GM23338 (cell line): ENCODE measurements at places on chromosomes 1 and 21. TPM values are rescaled to one million over a fixed set of nuclear protein-coding genes. Genes with fewer than 3 reads are reported as not detected.

DNA sequence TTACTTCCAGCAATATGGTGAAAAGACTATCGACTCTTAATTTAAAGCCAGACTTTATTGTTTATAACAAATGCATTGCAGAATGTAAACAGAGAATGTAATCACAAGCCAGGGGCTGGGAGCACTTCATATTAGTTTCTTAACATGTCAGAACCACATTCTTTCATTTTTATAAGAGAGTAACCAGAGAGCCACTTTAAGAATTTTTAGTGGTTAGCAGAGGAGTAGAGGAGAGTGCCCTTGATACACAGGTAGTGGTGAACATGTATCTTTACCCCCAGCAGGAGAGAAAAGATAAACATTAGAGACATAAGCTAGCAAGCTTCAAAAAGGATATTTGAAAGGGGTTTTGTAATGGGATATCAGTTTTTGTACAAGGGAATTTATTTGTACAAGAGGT is 11.1 kb downstream of the AMY2B start:
- no peaks in the 10 kb centered on the region for H3K36me3 ChIP-seq
- H3K27ac ChIP-seq, result no peak overlapping the region
- H3K27me3 ChIP-seq, result no peaks in the 10 kb centered on the region
- DNase-seq, result no peak
- no peak overlapping the region for H3K4me3 ChIP-seq

- no peaks in the 10 kb centered on the region for H3K36me3 ChIP-seq
- H3K4me3 ChIP-seq, result no peak overlapping the region
- no peak for DNase-seq
These were observed 54.2 kb downstream of the FBXO2 start for GRCh38 chr1:11599891-11600576.

DNA sequence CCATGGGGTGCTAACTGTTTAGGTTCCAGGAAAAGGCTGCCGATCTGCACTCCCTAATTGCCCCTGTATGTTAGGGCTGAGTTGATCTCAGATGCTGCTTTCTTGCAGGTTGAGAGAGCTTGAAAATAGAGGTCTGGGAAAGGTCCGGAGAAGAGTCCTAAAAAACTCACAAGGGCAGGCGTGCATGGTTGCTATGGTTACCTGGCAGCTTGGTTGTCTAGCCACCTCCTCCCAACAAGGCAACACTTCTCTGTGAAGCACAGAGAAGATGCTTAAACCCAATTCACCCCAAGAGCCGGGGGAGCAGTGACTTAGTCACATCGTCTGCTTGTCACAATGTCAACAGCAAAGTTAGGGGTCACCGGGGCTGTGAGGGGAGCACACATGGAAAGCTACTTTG is 31.0 kb upstream of the LRRC52 start:
- no peaks in the 10 kb centered on the region for H3K36me3 ChIP-seq
- H3K4me1 ChIP-seq, result no peaks in the 10 kb centered on the region
- no peak overlapping the region for H3K27ac ChIP-seq
- peak; percentile 38 for DNase-seq

DNA sequence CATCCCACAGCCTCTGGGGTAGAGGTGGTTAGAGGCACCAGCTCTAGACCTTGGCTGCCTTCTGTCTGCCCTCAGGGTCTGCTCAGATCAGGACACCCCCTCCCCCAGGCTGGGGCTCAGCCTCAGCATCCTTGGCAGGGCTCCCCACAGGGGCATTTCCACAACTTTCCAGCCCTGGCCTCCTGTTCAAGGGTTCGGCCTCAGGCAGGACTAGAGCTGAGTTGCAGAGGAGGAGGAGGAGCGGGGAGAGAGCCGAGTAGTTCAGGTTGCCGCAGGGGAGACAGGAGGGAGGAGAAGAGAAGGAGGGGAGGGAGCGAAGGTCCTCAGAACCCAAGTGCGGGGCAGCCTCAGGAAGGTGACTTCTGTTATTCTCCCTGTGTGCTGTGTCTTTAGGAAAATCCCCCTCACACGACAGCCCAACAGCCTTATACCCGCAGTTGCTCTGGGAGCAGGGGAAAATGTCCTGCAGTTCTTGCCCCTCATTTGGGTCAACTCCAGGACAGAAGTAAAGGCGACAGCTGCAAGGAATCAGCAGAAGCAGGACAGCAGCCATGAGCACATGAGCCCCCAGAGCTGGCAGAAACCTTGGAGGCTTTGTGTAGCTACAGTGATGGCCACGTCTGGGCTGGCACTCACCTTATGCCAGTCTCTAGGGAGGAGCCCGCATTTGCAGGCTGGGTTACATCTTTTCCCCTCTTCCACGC is 46.5 kb upstream of the TENT5B start:
- H3K4me1 ChIP-seq, result peaks cover 39% of the 10 kb centered on the region
- peak; percentile 61 for DNase-seq
- H3K36me3 ChIP-seq, result no peaks in the 10 kb centered on the region
- no peaks in the 10 kb centered on the region for H3K27me3 ChIP-seq

GJB3 gene
- 0.31 and 0.50 TPM in 2 replicates for total RNA-seq

TMEM50B gene
- total RNA-seq, result 19.1 and 25.1 TPM in 2 replicates
